ENCODE measurements at places on chromosomes 12 and 14.

DNA sequence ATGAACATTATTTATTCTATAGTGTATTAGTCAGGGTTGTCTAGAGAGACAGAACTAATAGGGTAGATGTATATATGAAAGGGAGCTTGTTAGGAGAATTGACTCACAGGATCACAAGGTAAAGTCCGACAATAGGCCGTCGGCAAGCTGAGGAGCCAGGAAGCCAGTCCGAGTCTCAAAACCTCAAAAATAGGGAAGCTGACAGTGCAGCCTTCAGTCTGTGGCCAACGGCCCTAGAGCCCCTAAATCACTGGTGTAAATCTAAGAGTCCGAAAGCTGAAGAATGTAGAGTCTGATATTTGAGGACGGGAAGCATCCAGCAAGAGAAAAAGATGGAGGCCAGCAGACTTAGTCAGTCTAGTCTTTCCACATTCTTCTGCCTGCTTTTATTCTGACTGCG lies 912.2 kb downstream of the FLRT2 start:
- no peak for DNase-seq

DNA sequence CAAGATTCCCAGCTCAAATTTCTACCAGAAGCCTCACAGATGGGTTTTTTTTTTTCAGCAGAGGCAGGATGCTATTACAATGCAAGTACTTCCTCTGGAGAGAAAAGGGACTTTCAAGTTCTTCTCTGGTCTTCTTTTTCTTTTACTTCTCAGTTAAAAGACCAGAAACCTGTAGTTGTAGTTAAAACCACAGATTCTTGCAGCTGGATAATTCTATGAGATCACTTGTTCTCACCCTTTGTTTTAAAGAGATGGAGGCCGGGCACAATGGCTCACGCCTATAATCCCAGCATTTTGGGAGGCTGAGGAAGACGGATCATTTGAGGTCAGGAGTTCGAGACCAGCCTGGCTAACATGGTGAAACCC lies 47.6 kb upstream of the OVCH1 start:
- DNase-seq = no peak

GRCh38 chr14:34810028-34810427 lies 65.1 kb downstream of the BAZ1A start:
- no peak for DNase-seq

- no peak for DNase-seq
Measured at GRCh38 chr14:68668028-68668427, 124.8 kb downstream of the ZFP36L1 start.

GRCh38 chr14:89401761-89402160 lies 15.3 kb downstream of the FOXN3 start:
- DNase-seq = no peak
